ENCODE measurements at places on chromosomes 5 and 9. TPM values are rescaled to one million over a fixed set of nuclear protein-coding genes. Genes with fewer than 3 reads are reported as not detected.

- no peak overlapping the region for H3K27ac ChIP-seq
- H3K27me3 ChIP-seq, result no peaks in the 10 kb centered on the region
- no peaks in the 10 kb centered on the region for H3K4me1 ChIP-seq
- no peaks in the 10 kb centered on the region for H3K36me3 ChIP-seq
- DNase-seq, result no peak
Measured at GRCh38 chr5:147956842-147957223, 50.5 kb upstream of the C5orf46 start.

GRCh38 chr5:40879163-40879942 lies 29.9 kb upstream of the C7 start:
- peaks cover 6% of the 10 kb centered on the region for H3K4me1 ChIP-seq
- no peak overlapping the region for H3K4me3 ChIP-seq
- DNase-seq, result peak; percentile 10
- H3K27me3 ChIP-seq, result peaks cover 16% of the 10 kb centered on the region
- H3K27ac ChIP-seq, result no peak overlapping the region

DNA sequence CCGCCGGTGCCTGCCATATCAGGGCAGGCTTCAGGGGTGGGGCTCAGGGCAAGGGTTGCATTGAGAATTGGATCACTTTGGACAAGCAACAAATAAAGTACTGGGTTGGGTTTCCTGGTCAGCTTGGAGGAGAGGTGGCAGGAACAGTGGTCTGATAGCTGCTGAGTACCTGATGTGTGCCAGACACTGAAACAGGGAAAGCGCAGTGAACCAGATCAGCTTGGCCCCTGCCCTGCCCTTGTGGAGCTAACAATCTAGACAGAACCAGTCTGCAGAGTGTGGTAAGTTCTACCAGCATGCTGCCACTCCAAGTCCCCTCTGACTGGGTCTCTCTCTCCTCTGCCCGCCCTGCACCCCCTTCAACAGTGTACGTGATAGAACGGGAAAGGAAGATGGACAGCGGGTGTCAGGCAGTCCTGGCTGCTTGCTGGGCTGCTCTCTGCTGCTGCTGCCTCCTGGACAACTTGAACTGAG lies 53.4 kb downstream of the CYSTM1 start:
- H3K4me3 ChIP-seq, result no peak overlapping the region
- H3K36me3 ChIP-seq, result no peaks in the 10 kb centered on the region
- H3K27me3 ChIP-seq, result peaks cover 7% of the 10 kb centered on the region
- H3K27ac ChIP-seq, result no peak overlapping the region

- no peaks in the 10 kb centered on the region for H3K4me1 ChIP-seq
- no peak for DNase-seq
- no peak overlapping the region for H3K27ac ChIP-seq
- H3K36me3 ChIP-seq, result peaks cover 5% of the 10 kb centered on the region
Measured at GRCh38 chr5:116861666-116862065, 287.0 kb upstream of the SEMA6A start.

DNA sequence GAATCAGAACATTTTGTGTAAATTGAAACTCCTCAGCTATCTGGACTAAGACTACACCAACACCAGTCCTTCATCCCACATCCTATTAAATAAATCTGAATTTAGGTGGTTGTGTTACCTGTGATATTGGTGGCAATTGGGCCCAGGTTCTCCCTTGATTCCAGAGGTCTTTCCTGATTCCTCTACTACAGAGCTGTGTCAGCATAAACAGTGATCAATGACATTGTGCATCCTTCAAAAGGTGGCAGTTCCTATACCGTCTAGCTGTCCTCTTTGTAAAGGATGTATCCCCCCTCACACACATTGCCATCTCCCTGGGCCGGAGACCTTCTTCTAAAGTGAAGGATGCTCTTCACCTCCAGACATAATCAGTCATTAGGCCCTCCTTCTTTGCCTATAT lies 239.2 kb downstream of the FAM114A2 start:
- no peak for DNase-seq
- H3K27ac ChIP-seq, result no peak overlapping the region
- H3K27me3 ChIP-seq, result peaks cover 3% of the 10 kb centered on the region
- H3K36me3 ChIP-seq, result no peaks in the 10 kb centered on the region

GRCh38 chr5:585962-586628 lies 26.0 kb upstream of the CEP72 start:
- DNase-seq, result no peak
- no peak overlapping the region for H3K27ac ChIP-seq
- H3K4me3 ChIP-seq, result no peak overlapping the region
- no peaks in the 10 kb centered on the region for H3K36me3 ChIP-seq
- peaks cover 17% of the 10 kb centered on the region for H3K4me1 ChIP-seq

DNA sequence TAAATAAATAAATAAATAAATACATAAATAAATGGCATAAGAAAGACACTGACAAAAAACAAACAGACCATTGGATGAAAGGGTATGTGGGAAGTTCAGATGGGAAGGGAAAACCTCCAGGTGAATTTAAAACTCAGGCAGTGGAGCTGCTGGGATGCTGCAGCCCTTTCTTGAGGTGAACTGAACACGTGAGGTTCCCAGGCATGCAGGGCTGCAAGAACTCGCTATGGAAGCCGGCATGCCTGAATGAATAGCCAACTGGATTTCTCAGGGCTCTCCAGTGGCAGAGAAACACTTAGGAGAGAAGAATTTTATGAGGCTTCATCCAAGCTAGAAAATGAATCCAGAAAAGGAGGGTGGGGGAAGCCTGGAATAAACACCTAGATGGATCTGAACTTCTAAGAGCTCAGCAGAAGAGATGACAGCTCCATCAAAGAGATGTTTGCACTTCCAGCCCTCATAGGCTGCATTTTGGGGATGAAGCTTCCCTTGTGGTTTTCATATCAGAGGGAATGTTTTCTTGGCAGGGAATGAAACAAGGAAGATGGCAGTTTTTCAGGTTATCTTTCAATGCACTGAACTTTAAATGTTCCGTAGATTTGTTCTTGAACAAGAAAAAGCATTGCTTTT lies 224.2 kb upstream of the DAP start:
- no peak for DNase-seq
- H3K27me3 ChIP-seq, result peaks cover 46% of the 10 kb centered on the region
- H3K4me3 ChIP-seq, result no peak overlapping the region
- no peaks in the 10 kb centered on the region for H3K4me1 ChIP-seq
- no peaks in the 10 kb centered on the region for H3K36me3 ChIP-seq

- no peaks in the 10 kb centered on the region for H3K36me3 ChIP-seq
- H3K4me1 ChIP-seq, result 0 out of 2 replicates have a peak, but pooled peaks cover 6% of the 10 kb centered on the region
- H3K27ac ChIP-seq, result peak overlapping the region; percentile 7
- DNase-seq, result no peak
Measured at GRCh38 chr5:177085985-177086653, 596 bp upstream of the FGFR4 start.

DNA sequence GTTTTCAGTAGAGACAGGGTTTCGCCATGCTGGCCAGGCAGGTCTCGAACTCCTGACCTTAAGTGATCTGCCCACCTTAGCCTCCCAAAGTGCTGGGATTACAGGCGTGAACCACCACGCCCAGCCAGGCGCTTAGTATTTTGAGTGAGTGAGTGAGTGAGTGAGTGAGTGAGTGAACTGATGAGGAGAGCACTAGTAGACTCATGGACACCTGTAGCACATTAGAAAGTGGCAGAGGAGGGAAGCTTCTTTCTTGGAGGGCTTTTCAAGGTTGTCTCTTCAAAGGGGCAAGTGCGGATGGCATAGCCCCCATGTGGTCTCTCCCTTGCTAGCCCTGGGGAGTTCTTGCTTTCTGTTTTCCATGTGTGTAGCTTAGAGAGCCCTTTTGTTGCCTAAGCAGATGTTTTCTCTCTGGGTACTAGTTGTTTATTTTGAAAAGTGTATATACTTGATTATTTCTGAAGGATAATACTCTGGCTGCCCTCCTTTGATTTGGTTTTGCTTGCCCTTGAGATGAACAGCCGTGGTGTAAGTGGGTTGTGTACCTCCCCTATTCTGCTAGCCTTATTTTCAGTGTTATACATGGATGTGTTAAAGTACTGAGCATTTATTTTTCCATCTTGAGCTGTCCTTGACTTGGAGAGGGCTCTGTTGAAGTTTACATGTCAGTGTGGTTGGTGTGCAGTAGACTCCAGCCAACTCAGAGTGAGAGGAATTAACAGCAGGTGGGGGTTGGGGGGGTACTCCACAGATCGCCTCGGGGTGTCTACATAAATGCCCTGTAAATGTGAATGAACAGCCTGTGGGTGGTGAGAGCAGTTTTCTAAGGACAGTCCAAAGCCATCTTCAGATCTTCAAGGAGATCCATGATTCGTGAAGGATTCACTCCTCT lies 35.5 kb downstream of the PRRC2B start:
- peaks cover 41% of the 10 kb centered on the region for H3K4me1 ChIP-seq
- no peak for DNase-seq
- H3K36me3 ChIP-seq, result peaks cover 25% of the 10 kb centered on the region
- H3K4me3 ChIP-seq, result no peak overlapping the region
- peak overlapping the region; percentile 35 for H3K27ac ChIP-seq
- H3K27me3 ChIP-seq, result peaks cover 5% of the 10 kb centered on the region

DNA sequence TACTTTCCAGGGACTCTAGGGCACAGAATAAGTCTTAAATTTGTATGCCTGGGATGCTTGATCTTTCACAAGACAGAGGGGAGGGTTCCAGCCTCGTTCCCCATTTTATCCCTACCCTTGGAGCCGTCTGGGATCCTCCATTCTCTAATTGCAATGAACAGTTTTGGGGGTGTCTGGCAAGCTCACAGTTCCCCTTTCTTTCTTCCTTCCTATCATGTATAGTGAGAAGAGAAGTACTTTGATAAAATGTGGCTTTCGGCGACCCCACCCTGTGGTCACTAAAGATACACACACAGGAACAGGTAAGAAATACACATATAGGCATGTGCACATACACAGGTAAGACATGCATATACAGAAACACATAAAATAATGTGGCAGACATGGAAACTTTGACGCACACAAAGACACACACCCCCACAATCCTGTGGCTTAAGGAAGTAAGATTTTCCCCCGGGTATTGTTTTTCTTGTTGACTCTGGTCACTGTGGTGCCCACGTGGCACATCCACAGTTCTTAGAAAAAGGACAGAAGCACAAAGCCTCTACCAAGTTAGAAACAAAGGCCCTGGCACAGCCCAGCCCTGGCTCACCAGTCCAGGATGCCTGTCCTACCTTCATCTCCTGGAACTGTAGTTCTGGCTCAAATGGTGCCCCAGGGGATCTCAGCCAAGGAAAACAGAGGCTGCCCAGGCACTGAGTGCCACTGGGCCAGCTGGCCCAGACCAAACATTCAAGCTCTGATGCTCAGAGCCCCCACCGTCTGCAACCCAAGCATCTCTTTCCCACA lies 6.3 kb upstream of the SMU1 start:
- no peak for DNase-seq
- no peak overlapping the region for H3K4me3 ChIP-seq
- H3K4me1 ChIP-seq, result no peaks in the 10 kb centered on the region
- H3K27me3 ChIP-seq, result peaks cover 3% of the 10 kb centered on the region
- H3K27ac ChIP-seq, result no peak overlapping the region
- no peaks in the 10 kb centered on the region for H3K36me3 ChIP-seq

DNA sequence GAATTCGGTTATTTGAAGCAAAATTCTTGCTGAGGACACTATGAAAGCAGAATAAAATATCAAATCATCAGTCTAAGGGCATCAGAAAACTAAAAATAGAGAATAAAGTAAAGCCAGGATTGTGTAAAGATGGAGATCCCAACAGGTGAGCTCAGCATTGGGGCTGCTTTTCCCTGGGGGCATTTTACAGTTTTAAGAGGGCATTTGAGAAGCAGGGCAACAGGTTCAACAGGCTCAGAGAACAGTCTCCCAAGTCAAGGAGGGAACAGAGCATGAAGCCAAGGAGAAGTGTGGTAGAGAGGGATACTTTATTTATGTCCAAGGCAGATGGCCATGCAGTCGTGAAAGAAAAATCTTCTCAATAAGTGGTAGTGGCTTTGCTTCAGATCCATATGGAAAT lies 145.4 kb downstream of the SYK start:
- H3K27ac ChIP-seq, result no peak overlapping the region
- peaks cover 38% of the 10 kb centered on the region for H3K27me3 ChIP-seq
- DNase-seq, result no peak
- H3K36me3 ChIP-seq, result no peaks in the 10 kb centered on the region

- DNase-seq, result no peak
- no peak overlapping the region for H3K27ac ChIP-seq
- H3K27me3 ChIP-seq, result no peaks in the 10 kb centered on the region
Measured at GRCh38 chr5:130541617-130542221, 623.3 kb downstream of the HINT1 start.

GRCh38 chr9:85662573-85662972 lies 79.2 kb downstream of the AGTPBP1 start:
- H3K4me1 ChIP-seq, result no peaks in the 10 kb centered on the region
- no peak for DNase-seq
- H3K27ac ChIP-seq, result no peak overlapping the region
- H3K36me3 ChIP-seq, result no peaks in the 10 kb centered on the region
- no peak overlapping the region for H3K4me3 ChIP-seq

GRCh38 chr5:78760366-78760765 lies 111.8 kb upstream of the LHFPL2 start:
- peaks cover 32% of the 10 kb centered on the region for H3K4me1 ChIP-seq
- DNase-seq, result no peak
- peaks cover 38% of the 10 kb centered on the region for H3K27me3 ChIP-seq
- H3K27ac ChIP-seq, result no peak overlapping the region
- H3K36me3 ChIP-seq, result peaks cover 11% of the 10 kb centered on the region

GRCh38 chr5:110909950-110910349 lies 161.6 kb upstream of the TSLP start:
- H3K36me3 ChIP-seq, result 0 out of 2 replicates have a peak, but pooled peaks cover 7% of the 10 kb centered on the region
- H3K27me3 ChIP-seq, result peaks cover 6% of the 10 kb centered on the region
- H3K4me1 ChIP-seq, result peaks cover 18% of the 10 kb centered on the region
- H3K4me3 ChIP-seq, result no peak overlapping the region
- no peak overlapping the region for H3K27ac ChIP-seq
- DNase-seq, result peak; percentile 41

GRCh38 chr9:92707530-92707929 lies 37.6 kb upstream of the IPPK start:
- H3K36me3 ChIP-seq, result peaks cover 10% of the 10 kb centered on the region
- H3K4me1 ChIP-seq, result peaks cover 30% of the 10 kb centered on the region
- no peak overlapping the region for H3K4me3 ChIP-seq
- no peak overlapping the region for H3K27ac ChIP-seq
- H3K27me3 ChIP-seq, result peaks cover 4% of the 10 kb centered on the region
- no peak for DNase-seq

MYORG gene
- total RNA-seq, result 1.5 TPM

GNG10 gene
- total RNA-seq, result 68.8 TPM

PCDHGB5 gene
- total RNA-seq, result 13.4 TPM

FRRS1L gene
- not detected for total RNA-seq

SLC2A8 gene
- total RNA-seq, result 12.3 TPM

PCDHGA5 gene
- 0.97 TPM for total RNA-seq

IFNK gene
- total RNA-seq, result not detected

CCNI2 gene
- total RNA-seq, result not detected

PCDHB5 gene
- total RNA-seq, result 0.21 TPM

All from HFFc6 (cell line).